DMS79 (cell line): ENCODE measurements at places on chromosomes 3 and 15.

GRCh38 chr3:194407423-194407822, 8.4 kb upstream of the GP5 start:
- no peak for DNase-seq

GRCh38 chr3:59425371-59425770, 375.5 kb upstream of the CFAP20DC start:
- DNase-seq: no peak

DNA sequence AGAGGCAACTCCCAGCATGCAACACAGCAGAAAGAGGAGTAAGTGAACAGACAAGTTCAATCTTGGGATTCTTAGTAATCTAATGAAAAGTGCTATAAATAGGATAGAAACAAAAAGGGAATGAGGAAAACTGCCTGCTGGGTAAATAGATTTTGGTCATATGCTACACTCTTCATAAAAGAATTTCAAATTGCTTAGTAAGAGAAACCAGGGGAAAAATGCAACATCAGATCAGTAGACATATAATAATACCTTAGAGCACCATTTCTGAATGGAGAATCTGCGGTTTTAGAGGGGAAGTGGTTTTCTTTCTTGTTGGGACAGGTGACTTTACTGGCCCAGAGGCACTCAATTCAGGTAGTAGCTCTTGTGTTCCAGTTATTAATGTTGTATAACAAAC, 13.4 kb upstream of the TBC1D5 start:
- DNase-seq: no peak

- DNase-seq: no peak
Observed at GRCh38 chr15:41487802-41488201, 5.9 kb upstream of the ITPKA start.

GRCh38 chr3:101676765-101677435, at the start of gene ZBTB11:
ZBTB11 (minus strand) TSS chr3:101677132; CDS start chr3:101676914, 218 bp downstream.
- DNase-seq: no peak

DNA sequence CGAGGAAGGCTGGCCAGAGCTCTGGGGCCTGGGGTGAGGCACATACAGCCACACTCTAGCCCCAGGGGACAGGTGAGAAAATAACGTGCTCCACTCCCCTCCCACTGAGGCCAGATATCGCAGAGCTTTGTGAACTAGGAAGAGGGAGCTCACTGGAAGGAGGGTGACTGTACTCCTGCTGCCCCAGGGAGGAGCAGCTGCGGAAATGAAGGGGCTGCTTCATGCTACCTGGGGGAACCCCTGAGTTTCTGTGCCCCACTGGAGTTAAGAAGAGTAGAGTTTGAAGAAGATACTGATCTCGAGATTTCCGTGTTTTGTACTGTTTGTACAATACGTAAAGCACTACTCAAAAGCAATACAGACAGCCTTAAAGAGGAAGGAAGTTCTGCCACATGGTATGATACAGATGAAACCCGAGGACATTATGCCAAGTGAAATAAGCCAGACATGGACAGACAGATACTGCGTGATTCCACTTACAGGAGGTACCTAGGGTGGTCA, 44.6 kb downstream of the CMTM6 start:
- no peak for DNase-seq

DNA sequence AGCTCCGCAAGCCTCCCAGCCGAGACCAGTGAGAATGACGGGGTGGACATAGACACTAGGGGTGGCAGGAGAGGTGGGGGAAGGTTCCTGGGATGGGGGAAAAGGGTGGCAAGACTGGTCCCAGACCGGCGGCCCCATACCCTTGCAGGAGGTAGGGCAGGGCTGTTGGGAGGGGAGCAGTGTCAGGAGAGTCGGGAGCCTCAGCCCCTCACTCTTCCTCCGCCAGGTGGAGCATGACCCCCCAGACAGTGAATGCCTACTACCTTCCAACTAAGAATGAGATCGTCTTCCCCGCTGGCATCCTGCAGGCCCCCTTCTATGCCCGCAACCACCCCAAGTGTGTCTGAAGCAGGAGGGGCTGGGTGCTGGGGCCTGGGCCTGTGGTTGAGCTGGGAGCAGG, 8.7 kb upstream of the PSMD2 start:
- DNase-seq: no peak

DNA sequence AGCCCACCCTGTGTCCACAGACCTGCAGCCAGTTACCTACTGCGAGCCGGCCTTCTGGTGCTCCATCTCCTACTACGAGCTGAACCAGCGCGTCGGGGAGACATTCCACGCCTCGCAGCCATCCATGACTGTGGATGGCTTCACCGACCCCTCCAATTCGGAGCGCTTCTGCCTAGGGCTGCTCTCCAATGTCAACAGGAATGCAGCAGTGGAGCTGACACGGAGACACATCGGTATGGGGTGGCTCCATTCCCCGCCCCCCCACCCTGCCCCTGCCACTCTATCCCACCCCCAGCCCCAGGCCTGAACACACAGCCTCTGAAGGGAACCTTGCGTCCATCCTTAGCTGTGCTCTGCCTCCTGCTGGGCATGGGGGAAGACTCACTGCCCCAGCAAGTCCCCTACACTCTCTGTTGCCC, 73.2 kb downstream of the AAGAB start:
- no peak for DNase-seq

GRCh38 chr3:68876112-68876713, 56.1 kb downstream of the TAFA4 start:
- DNase-seq: no peak
